ENCODE measurements at places on chromosomes 6 and 20.

GRCh38 chr20:22763257-22763906, 179.0 kb upstream of the FOXA2 start:
- DNase-seq, result no peak

DNA sequence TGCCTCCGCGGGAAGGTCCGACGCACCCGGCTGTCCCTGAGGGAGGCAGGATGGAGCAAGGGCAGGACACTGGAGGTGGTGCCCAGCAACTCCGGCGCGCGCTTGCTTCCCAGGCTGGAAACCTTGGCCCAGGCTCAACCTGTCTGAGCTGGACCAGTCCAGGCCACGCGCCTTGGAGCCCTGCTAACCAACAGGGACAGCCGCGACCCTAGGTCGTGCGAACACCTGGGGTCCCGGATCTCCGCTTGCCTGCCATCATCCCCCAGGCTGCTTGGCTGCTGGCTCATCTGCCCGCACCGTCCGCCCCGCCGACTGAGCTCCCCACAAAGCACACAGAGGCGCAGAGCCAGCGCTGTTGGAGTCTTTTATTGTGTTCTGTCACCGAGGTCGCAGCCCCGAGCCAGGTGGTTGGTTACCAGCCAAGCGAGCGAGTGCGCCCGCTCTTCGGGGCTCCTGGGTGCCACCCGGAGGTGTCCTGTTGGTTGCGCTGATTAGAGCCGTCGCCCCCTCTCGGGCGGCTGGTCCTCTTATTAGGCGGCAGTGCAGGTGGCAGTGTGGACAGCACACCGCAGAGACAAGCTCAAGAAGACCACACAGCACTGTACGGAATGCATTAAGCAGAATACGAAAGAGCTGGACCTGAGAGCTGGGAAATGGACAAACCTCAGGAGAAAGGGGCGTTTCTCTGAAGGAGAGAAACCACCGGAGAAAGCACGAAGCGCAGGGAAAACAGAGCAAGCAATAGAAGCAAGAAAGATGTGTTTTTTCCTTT, 3.8 kb downstream of the COL12A1 start:
- DNase-seq, result peak; percentile 74

GRCh38 chr6:36893976-36894932, 8.5 kb downstream of the C6orf89 start:
- DNase-seq, result no peak

GRCh38 chr6:116385459-116385802, 14.7 kb downstream of the DSE start:
- no peak for DNase-seq

GRCh38 chr20:10653599-10654249, 20.1 kb downstream of the JAG1 start:
- DNase-seq, result no peak

- no peak for DNase-seq
These were observed 12.3 kb downstream of the MTCH1 start for GRCh38 chr6:36973647-36974046.

- peak; percentile 55 for DNase-seq
These were observed 14.9 kb upstream of the FAM210B start for GRCh38 chr20:56343861-56344381.

- no peak for DNase-seq
These were observed 457.0 kb downstream of the EPM2A start for GRCh38 chr6:145278163-145278807.

GRCh38 chr20:63124092-63124781, 91.7 kb downstream of the YTHDF1 start:
- DNase-seq, result no peak

DNA sequence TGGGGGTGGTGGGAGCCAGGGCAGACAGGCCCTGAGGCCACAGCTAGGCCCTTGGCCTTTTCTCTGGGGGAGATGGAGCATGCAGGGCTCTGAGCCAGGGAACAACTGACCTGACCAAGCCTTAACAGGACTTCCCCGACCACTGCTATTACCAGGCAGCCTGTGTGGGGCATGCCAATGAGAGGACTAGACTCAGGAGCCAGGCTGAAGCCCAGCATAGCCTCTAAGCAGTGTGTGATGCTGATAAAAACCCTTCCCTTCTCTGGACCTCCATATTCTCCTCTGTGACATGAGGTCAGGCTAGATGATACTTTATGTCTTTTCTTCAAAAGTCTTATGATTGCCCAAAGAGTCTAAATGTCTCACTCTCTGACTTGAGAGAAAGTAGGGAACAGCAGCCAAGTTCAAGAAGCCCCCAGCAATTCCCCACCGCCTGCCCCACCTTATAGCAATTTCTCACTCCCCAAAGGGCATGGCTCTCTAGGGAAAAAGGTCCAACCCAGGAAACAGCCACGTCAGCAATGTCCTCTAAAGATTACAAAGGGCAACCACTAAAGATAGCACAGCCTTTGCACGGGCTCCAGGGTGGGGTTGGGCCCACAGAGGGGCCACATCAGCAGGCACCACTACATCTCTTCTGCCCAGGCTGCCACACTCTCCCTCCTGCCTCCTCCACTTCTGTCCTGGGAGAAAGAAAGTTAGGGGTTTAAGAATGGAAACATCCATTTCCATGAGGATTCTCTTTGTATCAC, 71.3 kb downstream of the TRERF1 start:
- DNase-seq, result no peak

DNA sequence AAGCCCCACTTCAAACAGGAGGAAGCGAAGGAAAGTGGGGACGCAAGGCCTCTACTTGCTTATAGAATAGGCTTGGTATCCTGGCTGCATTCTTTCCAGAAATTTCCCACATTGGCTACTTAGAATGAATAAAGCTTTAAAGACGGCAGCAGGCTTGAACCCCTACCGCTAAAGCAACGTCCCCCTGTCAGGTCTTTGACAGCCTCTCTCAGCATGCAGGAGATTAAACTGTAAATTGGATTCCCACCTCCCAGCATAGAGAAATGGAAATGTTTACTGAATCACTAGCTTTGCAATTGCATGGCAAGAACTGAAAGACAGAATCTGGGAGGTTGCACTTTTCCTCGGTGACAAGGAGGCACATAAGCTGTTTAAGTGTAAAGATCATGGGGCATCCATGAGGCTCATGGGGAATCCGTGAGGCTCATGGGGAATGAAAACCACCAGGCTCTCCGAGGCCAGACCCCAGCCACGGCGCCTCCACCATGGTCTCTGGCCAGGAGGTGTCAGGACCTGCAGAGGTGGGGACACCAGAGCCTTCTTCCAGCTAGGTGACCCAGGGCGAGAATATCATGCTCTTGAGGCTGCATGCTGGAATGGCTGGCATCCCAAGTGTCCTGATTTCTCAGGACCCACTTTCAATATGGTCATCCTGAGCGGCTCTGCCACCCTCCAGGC, 10.3 kb downstream of the LEMD2 start:
- DNase-seq, result no peak

DNA sequence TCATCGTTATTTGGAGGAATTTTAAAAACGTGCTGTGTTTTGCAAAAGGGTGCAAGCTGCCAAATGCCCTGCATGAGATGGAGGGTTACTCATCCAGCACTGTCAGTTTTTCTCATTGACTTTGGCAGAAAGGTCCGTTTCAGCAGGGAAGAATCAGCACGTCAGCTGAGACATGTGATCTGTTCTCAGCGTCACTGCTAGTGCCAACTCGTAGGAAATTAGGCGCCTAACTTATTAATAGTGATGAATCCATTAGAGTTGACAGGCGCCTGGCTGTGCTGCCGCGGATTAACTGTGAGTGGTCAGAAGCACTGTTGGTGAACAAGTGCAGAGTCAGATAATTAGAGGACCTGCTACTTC, 175.5 kb upstream of the FOXQ1 start:
- no peak for DNase-seq

DNA sequence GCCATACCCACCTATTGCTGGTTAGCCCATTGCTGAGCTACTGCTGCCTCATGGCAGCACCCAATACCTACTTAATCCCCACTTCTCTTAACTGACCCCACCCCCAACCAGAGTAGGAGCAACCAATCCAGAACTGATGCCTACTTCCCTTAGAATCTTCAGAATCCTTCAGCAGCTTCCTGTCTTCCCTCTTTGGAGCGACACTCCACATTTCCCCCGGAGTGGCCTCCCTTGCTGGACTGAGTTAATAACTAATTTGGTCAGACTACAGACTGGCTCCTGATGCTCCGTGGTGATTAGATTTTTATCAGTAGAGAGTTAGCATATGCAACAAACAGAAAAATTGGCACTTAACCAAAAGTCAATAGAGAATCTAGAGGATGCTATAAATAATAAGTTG, 51.2 kb upstream of the UBR2 start:
- no peak for DNase-seq

- DNase-seq, result peak; percentile 57
These were observed 1188.1 kb downstream of the EPHA7 start for GRCh38 chr6:92231171-92231701.

DNA sequence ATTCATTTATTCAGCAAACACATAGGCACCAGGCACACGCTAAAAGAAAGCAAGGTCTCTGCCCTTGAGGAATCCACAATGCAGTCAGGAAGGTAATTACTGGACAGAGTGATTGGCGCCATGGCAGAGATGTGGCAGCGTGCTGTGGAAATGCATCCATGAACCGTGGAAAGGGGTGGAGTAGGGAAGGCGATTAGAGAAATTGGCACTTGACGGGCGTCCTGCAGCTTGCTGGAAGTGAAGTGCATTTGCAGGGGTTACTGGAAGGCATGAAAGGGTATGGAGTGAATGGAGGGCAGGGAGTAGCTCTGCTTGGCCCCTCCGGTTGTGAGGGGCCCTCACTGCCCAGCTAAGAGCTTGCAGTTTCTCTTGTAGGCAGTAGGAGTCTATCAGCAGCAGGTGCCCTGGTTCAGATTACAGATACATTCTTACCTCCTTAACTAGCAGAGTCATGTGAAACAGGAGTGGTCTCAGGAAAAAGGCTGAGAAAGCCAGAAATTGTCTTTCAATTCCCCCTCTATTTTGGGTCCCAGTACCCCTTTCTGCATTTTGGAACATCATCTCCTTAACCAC, 122.5 kb upstream of the TIAM2 start:
- no peak for DNase-seq

GRCh38 chr6:2230659-2231277, 14.6 kb downstream of the GMDS start:
- no peak for DNase-seq

DNA sequence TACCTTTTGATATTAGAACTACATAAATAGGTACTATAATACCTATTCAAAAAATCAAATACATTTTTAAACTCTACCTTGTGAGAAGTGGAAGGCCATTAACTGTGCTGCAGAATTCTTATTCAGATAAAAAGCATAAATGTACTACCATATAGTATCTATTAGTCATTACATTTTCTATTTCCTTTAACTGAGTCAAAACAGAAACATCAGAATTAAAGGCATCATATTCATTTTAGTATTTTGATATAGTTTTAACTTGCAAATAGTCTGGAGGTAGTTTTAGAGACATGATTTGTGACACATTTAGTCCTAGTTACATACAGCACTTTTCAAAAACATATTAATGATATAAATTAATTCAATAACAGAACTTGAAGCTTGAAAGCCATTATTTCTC, 39.9 kb upstream of the TAB2 start:
- no peak for DNase-seq

DNA sequence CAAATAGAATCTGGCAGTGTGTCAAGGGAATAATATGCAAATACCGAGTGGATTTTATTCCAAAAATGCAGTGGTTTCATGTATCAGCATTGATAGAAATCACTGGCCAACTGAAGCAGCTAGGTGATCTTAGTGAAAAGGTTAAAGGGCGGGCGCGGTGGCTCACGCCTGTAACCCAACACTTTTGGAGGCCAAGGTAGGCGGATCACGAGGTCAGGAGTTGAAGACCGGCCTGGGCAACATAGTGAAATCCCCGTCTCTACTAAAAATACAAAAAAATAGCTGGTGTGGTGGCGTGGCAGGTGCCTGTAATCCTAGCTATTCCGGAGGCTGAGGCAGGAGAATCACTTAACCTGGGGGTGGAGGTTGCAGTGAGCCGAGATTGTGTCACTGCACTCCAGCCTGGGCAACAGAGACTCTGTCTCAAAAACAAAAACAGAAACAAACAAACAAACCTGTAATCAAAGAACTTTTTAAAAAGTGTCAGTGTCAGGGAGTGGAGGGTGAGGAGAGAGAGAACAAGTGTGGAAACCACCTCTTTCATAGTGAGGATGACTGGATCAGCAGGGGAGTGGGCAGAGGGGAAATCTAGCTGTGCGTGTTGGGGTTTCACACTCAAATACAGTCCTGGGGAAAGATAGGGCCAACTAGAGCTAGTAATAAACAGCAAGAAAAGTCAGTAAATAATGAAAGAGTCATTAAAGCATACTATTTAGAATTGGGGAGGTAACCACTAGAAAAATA, 57.1 kb downstream of the CDS2 start:
- DNase-seq, result no peak

GRCh38 chr20:60040471-60041162, 82.4 kb downstream of the CDH26 start:
- peak; percentile 24 for DNase-seq

DNA sequence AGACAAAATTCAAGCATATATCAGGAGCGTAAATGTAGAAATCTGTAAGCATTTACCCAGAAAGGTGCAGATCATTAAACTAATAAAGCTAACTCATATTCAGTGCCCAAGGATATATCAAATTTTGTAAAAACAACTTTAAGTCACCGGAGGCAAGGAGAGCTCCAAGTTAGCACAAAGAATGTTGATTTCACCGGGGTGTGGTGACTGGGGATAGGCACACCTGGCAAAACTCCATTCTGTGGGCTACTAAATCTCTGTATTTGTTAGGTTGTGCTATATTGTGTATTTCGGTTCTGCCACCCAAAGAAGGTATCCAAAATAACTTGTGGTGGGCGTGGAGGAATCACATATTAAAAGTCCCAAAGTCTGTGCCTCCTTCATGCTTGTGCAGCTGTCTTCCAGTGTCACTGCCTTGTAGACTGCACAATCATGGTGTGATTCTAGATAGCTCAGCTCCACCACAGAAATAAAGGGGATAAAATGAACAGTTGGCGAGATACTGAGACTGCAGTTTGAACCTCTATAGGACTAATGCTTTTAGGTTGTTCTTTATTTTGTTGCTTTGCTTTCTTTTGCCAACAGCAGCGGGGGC, 111.6 kb downstream of the GMDS start:
- DNase-seq, result no peak

- peak; percentile 82 for DNase-seq
These were observed 2.0 kb upstream of the KCNB1 start for GRCh38 chr20:49484180-49485140.

DNA sequence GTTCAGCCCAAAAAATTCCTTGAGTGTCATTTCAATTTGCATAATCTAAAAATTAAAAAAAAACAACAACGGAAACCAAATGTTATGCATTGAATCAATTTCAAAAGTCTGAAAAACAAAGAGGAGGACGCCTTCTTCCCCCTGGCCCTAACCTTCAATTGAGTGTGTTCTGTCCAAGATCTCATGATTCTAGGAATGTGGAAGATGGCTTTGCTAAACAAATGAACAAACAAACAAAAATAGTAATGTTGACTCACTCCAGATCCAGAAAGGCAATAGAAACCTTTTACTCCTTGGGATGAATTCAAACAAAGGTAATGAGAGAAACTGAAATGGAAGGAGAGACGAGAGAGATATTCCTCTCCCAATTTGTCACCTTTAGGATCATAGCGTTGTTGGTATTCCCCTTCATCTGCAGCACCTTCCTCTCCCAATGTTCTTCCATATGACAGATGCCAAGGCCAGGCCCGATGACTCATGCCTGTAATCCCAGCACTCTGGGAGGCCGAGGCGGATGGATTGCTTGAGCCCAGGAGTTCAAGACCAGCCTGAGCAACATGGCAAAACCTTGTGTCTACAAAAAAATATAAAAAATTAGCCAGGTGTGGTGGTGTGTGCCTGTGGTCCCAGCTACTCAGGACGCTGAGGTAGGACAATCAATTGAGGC, 109.2 kb upstream of the ADGRF1 start:
- no peak for DNase-seq

- DNase-seq, result no peak
These were observed 637.4 kb downstream of the MMUT start for GRCh38 chr6:48825501-48826151.
